ENCODE measurements at places on chromosomes 12 and 14.

GRCh38 chr12:28223025-28223554 lies 32.8 kb downstream of the CCDC91 start:
- DNase-seq: no peak

DNA sequence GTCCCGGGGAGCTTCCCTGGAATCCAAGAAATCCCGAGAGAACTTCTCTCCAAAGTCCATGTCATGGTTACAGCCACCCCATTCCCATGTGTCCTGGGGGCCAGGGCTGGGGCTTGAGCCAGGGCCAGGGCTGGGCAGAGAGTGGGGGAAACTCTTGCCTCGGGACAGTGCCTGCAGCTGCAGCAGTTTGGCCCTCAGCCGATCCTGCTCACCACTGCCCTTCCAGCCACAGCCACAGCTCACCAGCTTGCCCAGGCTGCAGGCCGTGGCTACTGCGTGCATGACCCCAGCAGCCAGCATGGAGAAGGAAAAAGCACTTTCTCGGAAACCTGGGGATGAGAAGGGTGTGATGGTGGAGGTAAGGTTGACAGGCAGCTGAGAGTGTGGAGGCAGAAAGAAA lies 3.5 kb downstream of the WNT10B start:
- no peak for DNase-seq

- peak; percentile 66 for DNase-seq
Observed at GRCh38 chr14:95683793-95684192, 2.4 kb upstream of the TCL1B start.

GRCh38 chr12:6396031-6396430 lies 12.1 kb downstream of the LTBR start:
- DNase-seq: no peak

- DNase-seq: no peak
Observed at GRCh38 chr14:63200035-63200740, 4.1 kb upstream of the RHOJ start.

DNA sequence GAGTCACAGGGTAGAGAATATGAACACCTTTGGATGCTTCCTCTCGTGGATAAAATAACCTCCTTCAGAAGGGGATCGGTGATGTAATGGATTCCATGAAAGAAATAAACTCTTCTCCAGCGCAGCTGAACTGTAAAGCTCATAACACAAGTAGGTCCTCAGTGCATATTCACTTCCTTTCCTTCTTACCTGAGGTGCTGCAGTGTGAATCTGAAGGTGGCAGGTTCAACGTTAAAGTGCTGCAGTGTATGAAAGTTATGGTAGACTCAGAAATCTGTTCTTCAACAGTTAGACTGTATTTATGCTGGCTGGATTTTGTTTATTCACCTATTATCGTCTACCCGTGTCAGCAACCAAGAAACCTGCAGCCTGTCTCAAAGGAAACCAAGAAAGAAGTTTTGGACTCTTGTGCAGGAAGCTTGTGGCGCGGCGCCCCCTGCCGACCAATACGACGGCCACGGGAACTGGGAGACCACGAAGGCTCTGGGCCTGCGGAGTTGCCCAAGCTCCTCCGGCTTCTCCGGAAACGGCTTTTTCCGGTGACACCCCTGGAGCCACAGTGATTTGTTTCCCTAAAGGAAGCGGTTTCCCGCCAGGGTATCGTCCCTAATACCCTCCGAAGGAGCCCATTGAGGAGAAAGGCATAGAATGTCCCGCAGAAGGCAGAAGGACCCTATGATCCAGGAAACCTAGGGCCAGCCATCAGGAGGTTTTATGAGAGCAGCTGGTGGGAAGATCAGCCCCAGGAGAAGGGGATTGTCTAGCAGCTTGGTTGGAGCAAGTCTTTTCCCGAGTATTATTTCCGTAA lies 17.6 kb upstream of the RNASE3 start:
- peak; percentile 82 for DNase-seq

Measured in iPS-NIHi11 (cell line).